ENCODE measurements at places on chromosomes 11 and 22.

GRCh38 chr11:134445601-134446325 is 33.7 kb upstream of the B3GAT1 start:
- DNase-seq, result no peak

GRCh38 chr11:26843539-26843938 is 121.7 kb upstream of the SLC5A12 start:
- DNase-seq, result no peak

- no peak for DNase-seq
Measured at GRCh38 chr11:33774736-33775466, 581 bp upstream of the FBXO3 start.

GRCh38 chr22:31361743-31362142 is 15.6 kb upstream of the PATZ1 start:
- no peak for DNase-seq

DNA sequence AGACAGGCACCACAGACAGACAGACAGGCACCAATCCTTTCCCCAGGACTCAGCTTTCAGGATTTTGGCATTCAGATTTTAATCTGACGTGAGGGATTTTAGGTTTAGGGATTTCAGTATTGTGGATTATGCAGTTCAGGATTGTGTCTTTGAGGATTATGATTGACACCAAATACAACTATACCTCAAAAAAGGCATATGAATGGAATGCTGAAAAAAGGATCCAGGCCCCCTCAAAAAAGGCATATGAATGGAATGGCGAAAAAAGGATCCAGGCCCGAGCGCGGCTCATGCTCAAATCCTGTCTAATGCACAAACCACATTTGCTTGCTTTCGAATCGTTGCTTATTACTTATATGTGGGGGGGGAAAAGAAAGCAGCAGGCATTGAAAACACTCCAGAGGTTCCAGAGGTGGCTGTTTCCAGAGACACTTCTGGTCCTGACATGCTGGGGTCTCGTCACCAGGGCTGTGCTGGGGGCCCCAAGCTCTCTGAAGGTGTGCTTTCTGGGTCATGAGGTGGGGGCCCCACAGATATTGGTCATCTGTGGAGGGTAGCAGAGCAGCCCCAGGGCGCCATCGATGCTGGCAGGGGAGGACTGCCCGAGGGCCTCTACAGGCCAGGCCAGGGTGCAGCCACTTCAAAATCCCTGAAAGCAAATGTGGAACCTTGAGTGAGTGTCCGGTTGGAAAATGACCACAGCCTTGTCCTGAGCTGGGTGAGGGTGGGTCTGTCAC is 16.8 kb upstream of the OSBPL5 start:
- no peak for DNase-seq

- peak; percentile 89 for DNase-seq
Measured at GRCh38 chr22:25701056-25701780, 40.8 kb upstream of the MYO18B start.

Data from muscle of back (tissue), 13 donors.